Activated CD4-positive, alpha-beta T cell treated with anti-CD3 and anti-CD28 coated beads for 48 hours (primary cell): ENCODE measurements at places on chromosomes 3 and 15.

DNA sequence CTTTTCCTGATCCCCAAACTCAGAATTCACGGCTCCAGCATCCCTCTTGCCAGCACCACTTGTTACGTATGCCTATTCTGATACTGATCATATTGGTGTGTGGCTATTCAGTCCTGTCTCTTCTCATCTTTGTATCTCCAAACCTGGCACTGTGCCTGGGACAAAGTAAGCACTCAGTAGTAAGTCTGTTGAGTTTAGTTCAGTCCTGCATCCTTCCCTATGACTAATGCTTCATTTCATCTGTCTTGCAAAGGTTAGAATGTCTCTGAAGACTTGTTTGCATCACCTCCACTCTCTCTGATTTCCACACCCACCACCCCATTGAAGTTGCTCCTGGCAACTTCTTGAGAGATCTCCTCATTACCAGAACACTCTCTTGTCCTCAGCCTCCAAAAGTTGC is 80.3 kb downstream of the HMG20A start:
- no peak for DNase-seq

DNA sequence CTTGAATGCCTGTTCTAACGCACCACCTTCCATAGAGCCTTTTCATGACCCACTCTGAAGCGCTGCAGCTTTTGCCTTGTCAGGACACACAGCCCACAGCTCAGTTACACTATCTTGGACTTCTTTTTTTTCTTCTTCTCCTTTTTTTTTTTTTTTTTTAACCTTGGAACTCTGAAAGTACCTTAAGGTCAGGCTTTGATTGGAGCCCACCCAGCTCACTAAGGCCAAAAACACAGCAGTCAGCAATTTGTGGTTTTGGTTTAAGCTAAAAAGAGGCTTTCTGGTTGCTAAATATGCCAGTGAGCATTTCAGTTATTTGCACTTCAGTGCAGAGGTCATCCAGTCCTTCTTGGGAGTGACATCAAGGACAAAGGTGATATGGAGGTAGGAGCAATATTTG is 1.7 kb downstream of the SLC25A20 start:
- no peak for DNase-seq

GRCh38 chr3:117548600-117548999 is 839.0 kb downstream of the TUSC7 start:
- DNase-seq = no peak

GRCh38 chr3:133924041-133924440 is 28.4 kb upstream of the RAB6B start:
- DNase-seq = no peak

DNA sequence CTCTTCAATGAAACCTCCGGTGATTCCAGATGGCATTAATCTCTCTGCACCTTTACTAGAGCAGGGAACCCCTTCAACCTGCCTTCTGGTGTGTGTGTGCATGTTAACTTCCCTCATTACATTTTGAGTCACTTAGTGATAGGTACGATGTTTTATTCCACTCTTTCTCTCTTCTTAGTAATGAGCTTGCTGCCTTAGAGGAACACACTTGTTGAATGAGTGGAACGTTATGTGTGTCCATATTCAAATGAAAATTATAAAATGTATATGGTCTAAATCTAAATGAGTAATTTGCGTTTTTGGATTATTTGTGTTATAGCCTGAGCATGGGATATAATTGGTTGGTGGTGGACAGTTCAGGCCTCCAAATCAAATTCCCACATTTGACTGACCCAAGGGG is 12.1 kb downstream of the MAP2K5 start:
- no peak for DNase-seq

DNA sequence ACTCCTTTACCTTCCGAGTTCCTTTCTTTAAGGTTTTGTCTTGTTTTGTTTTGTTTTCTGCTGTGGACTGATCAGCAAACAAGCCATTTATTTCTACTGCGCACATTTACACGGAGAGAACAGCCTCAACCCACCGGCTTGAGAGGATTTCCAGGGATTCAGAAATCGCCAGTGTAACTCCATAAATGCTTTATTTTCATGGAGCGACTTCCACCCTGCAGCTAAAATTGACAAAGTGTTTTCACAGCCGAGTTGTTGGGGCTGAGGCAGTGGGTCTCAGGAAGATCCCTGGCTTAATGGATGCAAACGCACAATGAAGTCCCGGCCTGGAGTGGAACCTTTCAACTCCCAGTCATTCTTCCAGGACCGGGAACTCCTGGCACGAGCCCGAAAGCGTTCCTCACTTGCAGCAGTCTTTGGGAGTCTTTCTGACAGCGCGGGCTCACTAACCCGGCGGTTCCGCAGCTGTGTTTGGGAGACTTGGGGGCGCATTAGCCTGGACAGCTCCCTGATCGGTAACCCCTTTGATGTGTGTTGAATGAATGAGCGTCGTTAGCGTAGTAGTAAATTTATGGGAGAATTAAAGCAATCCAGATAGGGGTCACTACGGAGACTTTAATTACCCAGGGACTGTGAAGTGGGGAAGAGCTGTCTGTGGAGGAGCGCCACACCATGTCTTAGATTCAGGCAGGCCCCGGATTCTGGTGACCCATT is 785 bp upstream of the MYRIP start:
- DNase-seq = no peak

GRCh38 chr3:171561596-171562323 is 101.6 kb upstream of the TNIK start:
- DNase-seq = no peak

GRCh38 chr15:38696109-38696727 is 131.6 kb upstream of the RASGRP1 start:
- peak; percentile 79 for DNase-seq

DNA sequence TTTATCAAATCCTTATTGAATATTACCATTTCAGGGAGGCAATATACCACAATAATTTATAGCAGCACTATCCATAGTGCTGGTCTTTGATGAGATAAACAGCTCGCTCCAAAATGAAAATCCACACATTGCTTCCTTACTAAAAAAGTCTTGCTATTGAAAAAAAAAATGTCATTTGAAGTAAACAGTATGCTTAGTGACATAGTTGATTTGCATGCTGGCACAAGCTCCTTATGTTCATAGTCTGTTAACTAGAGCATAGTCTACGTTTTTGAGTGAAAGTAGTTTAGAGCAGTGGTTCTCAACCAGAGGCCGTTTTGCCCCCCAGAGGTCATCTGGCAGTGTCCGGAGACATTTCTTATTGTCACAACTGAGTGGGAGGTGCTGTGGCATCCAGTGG is 249.4 kb upstream of the PDZRN3 start:
- DNase-seq = no peak

- no peak for DNase-seq
Observed at GRCh38 chr3:43620831-43621655, 768 bp downstream of the ANO10 start.

- DNase-seq = peak; percentile 32
Observed at GRCh38 chr3:70982700-70983140, 600.8 kb downstream of the FOXP1 start.

- DNase-seq = no peak
Observed at GRCh38 chr15:63082366-63082765, 39.3 kb upstream of the LACTB start.

DNA sequence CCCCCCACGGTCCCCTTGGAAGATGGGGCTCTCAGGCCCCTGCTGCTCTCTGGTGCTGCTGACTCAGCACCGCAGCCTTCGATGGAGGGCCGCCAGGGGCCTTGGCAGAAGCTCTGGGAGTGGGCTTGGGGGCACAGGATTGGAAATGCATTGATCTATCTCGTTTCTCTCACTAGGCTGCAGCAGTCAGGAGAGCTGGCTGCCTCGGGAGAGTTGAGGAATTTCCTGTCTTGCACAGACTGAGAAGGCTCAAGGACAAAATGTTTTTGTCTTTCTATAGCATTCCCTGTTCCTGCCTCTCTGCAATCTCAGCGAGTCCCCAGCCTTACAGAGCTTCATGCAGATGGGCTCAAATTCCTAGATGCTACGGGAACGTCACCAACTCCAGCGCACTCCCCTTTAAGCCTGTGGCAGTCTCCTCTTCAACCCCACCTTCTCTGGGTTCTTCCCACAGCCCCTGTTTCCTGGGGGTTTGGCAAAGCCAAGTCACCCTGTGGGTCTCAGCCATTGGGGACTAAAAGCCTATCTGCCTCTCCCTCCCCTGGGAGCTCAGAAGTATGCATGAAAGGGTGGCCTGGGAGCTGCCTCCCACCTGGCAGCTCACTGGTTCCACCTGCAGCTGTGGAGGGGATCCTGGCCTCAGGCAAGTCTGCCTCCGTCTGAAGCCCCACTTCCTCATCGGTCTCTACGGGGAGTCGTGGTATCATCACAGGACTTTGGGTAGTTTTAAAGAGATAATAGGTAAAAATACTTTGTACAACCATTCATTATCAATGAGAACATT is 127.4 kb upstream of the HACD2 start:
- no peak for DNase-seq

DNA sequence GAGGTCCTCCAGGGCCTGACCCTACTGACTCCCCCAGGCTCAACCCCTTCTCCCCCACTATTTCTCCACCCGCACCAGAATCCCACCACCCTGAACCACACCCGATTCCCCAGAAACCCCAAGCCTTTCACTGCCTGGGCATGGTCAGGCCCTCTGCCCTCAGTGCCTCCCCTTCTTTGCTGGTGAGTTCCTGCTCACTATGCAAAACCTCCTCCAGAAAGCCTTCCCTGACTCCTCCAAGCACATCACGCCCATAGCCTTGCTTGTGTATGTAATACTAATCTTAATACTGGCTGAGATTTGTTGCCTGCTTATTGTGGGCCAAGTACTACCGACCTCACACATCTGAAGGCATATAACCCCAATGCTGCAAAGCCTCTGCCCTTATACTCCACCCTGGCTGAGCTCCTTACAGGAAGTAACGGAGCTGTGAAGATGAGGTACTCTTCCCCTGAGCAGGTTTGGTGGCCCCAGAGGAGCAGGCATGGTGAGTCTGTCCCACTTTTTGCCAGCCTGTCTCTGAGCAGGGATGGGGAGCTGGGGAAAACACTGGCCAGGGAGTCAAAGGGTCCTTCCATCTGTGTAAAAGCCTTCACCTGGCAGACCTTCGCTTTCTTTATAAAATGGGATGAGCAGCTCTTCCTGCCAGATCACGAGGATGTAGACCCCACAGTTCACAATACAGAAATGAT is 9.5 kb downstream of the RAB6B start:
- no peak for DNase-seq

GRCh38 chr3:62405566-62405965 is 32.2 kb upstream of the FEZF2 start:
- no peak for DNase-seq

- no peak for DNase-seq
Observed at GRCh38 chr15:83158393-83158792, 49.2 kb downstream of the HDGFL3 start.

GRCh38 chr15:84873997-84874396 is 10.5 kb upstream of the SLC28A1 start:
- DNase-seq = no peak

DNA sequence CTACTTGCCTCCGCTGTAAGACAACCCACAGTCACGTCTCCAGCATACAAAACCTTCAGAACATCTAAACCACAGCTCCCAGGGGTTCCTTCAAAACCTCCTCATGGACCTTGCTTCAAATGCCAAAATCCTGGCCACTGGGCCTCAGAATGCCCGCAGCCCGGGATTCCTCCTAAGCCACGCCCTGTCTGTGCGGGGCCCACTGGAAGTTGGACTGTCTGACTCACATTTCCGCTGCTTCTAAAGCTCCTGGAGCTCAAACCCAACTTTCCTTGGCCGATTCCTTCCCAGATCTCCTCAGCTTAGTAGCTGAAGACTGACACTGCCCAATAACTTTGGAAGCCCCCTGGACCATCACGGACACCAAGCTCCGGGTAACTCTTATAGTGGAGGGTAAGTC is 17.9 kb upstream of the OR5H6 start:
- DNase-seq = no peak

GRCh38 chr15:70292076-70292760 is 194.5 kb upstream of the TLE3 start:
- no peak for DNase-seq

DNA sequence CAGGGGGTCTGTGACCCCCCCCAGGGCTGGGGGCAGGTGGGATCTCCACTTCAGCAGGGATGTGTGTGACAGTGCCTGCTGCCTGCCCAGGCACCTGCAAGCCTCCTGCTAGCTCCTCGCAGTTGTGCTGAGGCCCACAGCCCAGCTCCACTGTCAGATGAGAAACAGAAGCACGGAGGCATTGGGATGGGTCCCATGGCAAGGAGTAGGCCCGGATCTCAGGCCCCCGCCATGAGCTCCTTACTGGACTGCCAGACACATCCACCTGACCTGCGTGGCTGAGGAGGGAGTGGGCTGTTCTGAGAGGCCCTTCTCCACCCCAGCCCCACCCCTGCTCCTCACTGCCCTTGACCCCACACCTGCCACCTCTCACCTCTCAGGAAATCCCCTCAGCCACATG is 18.2 kb upstream of the SKOR1 start:
- DNase-seq = no peak

DNA sequence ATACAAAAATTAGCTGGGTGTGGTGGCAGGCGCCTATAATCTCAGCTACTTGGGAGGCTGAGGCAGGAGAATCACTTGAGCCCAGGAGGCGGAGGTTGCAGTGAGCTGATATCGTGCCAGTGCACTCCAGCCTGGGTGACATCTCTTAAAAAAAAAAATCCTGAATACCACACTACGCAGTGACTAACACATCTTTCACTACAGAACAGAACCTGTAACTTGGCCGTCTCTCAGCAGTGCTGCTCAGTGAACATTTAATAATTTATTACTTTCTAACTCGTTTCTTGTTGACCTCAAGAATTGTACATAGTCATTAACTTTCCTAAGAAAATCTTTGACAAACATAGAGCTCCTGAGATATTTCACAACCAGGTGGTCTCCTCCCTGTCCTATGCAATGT is 3.8 kb downstream of the GREM1 start:
- DNase-seq = no peak

- no peak for DNase-seq
Observed at GRCh38 chr3:161231861-161232260, 10.8 kb downstream of the NMD3 start.

GRCh38 chr15:64443747-64444621 is 16.4 kb upstream of the ZNF609 start:
- DNase-seq = no peak

- DNase-seq = no peak
Observed at GRCh38 chr3:7607676-7608075, 746.8 kb downstream of the GRM7 start.

DNA sequence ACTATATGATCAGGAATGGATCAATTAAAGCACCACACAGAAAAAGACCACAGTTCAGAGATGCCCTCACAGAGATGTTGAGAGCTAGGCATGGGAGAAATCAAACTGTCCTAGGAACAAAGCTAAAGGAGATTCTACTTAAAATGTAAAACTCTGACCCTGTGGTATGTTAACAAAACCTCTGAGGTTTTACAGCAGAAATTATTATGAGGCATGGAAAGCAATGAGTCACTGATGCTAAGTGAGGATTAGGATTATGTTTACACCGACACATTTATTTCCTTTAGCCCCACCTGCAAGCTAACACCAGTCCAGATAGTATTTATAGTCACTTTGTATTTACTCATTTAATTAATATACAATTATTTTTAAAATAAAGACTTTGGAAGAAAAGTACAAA is 1242.2 kb downstream of the OTOL1 start:
- no peak for DNase-seq

- no peak for DNase-seq
Observed at GRCh38 chr3:36800533-36801116, 36.3 kb upstream of the DCLK3 start.
